ENCODE measurements at places on chromosomes 7 and 10.
A peak's percentile ranks its signal among the peaks of the same experiment; 100 is the strongest.

DNA sequence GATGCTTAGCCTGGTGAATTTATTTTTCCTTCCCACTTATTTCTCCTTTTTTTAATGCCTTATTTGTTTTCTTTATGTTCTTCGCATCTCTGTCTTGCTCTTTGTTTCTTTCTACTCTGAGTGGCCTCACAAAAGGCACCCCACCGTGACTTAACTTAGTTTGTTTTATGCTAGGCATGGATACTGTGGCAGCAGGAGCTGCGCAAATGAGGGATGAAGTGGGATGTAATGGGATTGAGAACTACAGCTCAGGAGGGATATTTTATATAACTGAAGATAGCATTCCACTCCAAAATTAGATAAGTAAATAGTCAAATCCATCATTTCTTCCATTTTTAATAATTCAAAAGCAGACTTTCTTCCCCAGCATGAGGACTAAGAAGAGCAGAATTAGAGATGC, 1.7 kb upstream of the CACNA2D1 start:
- DNase-seq: no peak

DNA sequence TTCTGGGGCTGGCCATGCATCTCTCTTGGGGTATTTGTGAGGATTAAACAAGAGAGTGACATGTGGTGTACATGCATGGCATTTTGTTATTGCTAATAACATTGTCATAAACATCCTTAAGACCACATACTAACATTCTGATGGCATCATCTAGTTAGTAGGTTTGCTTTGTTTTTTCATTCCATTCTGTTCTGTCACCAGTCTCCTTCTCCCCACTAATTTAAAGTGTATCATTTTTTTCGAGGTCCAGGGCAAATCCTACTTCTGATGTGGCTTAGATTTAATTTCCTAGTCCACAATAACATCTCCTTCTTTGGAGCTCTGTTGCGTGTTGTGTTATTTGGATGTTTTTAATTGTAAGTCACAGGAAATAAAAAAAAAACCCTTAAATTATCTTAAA, 248.1 kb downstream of the LRMDA start:
- no peak for DNase-seq

- peak; percentile 56 for DNase-seq
Observed at GRCh38 chr10:48493083-48493871, 111.6 kb downstream of the ARHGAP22 start.

DNA sequence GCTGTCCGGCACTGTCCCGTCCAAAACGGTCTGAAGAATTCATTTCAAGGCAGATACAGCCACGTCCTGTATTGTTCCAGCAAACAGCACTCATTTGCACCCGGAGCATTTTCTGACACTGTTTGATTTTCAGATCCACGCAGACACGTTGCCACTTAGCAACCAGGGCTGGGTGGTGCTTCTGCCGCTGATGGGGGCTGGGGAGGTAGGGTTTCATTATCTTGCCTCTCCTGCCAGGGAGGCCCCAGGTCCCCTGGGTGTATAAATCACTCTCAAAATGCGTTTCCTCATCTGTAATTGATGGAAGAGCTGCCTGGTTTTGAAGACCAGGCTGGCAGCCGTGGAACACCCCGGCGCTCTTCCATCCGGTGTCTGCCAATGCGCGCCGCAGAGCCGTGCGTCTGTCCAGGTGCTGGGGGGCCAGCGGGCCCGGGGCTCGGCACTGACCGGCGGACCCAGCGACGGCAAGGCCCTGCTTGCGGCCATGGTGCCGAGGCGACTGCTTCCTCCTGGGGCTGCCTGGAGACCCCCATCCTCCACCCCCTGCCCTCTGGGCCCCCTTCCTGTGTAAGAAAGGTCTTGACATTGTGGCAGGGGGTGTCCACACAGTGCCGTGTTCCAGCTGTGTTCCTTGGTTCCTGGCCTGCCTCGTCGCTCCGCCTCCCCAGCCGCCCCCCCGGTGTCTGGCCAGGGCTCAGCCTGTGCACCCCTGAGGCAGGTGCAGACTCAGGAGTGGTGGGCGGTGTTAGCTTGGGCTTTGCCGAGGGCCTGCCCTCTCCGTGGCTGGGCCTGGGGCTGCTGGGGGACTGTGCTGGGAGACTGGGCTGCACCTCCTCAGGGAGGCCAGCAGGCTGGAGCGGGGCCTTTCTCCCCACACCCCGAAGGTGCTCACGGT, 16.6 kb downstream of the ADGRA1 start:
- DNase-seq: no peak

DNA sequence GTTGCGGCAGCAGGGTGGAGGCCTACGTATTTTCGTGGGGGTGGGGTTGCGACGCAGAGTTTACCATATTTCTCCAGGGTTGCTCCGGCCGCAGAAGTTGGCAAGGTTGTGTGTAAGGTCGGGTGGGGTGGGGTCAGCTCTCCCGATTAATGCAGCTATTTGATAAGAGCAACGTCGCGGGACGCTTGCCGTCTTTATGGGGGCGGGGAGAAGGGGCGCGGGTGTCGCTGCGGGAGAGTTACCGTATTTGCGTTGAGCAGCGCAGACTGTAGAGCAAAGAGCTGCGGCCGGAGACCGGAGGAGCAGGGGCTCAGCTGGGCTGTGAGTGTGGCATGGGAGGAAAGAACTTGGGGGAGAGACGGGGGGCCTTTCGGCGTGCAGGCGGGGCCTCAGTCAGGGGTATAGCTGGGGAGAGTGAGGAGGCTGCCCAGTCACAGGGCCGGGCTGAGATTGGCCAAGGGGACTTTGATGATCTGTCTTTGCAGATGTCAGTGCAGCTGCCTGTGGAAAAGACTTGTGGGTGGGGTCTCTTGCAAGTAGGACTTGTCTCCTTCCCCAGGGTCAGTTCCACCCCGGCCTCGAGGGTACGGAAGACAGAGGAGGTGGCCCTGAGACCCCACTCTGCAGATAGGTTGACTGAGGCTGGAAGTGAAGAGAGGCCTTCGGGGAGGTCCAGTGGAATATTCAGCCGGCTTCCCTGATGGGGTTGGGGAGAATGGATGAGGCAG, 26.6 kb downstream of the ZNF775 start:
- no peak for DNase-seq

DNA sequence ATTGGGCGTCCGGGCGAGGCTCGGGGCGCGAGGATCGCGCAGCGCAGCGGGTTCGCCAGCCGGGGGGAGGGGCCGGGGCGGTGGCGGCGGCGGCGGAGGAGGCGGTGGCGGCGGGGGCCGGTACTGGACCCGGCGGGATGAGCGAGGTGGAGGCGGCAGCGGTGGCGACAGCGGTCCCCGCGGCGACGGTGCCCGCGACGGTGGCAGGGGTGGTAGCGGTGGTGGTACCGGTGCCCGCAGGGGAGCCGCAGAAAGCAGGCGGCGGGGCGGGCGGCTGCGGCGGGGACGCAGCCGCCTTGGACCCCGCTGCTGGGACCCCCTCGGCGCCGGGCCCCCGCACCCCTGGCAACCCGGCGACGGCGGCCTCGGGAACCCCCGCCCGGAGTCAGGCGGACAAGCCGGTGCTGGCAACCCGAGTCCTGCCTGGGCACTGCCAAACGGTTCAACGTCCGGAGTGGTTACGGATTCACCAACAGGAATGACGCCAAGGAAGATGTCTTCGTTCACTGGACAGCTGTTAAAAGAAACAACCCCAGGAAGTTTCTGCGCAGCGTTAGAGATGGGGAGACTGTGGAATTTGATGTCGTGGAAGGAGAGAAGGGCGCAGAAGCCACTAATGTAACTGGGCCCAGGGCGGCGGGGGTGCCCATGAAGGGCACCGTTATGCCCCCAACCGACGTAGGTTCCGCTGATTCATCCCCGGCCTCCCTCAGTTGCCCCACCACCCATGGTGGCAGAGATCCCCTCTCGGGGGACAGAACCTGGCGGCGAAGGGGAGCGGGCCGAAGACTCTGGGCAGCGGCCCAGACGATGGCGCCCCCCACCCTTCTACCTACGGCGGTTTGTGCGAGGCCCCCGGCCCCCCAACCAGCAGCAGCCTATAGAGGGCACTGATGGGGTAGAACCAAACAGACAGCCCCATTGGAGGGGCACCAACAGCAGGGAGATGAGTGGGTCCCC, 100.3 kb upstream of the CPXM2 start:
- DNase-seq: no peak

DNA sequence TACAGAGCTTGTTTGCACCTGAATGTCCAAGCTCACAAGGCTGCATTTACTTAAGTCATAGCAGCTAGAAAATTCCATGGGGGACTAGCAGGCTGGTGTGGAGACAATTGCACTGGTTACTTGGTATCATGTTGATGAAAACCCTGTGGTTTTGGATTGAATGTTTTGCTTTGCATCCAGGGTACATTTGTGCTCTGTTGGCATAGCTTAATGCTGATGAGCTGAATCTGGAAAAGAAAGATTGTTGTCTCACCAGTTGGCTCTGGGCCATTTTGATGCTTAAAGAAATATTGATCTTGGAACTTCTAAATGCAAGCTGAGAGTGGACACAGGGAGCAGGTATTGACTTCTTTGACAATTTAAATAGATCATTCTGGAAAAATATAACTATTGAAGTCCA, 122.5 kb upstream of the MBL2 start:
- DNase-seq: no peak

DNA sequence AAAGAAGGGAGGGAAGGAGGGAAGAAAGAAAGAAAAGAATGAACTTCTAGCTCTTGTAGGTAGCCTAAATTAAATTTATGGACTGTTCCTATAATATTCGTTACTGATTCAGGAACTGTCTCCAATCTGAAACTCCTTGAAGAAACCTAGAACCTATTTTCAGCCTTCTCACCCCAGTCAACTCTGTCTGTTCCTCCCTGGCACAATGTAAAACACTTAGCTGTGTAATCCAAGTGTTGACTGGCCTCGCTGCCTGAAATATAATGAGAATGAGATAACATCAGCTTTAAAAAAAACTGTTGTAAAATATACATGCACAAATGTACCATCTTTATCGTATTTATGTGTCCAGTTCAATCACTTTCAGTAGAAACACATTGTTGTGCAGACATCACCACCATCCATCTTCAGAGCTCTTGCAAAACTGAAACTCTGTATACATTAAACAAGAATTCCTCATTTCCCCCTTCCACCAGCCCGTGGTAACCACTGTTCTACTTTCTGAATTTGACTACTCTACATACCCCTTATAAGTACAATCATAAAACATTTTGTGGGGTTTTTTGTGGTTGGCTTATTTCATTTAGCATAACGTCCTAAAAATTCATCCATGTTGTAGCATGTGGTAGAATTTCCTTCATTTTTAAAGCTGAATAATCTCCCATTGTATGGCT, 6.3 kb upstream of the C7orf33 start:
- no peak for DNase-seq

DNA sequence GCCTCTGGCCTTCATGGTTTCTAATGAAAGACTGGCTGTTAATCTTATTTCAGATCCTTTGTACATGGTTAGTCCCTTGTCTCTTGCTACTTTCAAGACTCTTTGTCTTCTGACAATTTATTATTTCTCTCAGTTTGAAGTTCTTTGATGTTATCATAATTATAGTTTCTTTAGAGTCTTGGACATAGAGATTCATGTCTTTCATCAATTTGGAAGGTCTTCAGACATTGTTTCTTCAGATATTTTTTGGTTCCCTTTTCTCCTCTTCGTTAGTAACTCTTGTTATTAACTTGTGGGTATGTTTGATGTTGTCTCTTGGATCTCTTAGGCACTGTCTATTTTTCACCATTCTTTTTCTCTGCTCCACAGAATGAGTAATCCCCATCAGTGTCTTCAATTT, 8.7 kb downstream of the ZNF37A start:
- DNase-seq: no peak

DNA sequence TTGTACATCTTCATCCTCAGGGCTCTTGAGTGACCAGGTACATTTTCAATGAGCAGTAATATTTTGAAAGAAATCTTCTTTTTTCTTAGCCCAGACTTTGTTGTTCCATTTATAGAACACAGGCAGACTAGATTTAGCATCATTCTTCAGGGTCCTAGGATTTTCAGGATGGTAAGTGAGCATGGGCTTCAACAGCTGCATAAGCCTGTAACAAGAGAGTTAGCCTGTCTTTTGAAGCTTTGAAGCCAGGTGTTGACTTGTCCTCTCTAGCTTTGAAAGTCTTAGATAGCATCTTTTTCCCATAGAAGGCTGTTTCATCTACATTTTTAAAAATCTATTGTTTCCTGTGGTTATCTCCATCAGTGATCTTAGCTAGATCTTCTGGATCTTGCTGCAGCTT, 4.5 kb upstream of the NDUFA5 start:
- DNase-seq: no peak

GRCh38 chr10:123375097-123375496, 220.9 kb downstream of the BUB3 start:
- no peak for DNase-seq

GRCh38 chr10:43570971-43571370, 3.4 kb downstream of the ZNF239 start:
- no peak for DNase-seq

- no peak for DNase-seq
Observed at GRCh38 chr10:19833170-19833824, 17.1 kb downstream of the PLXDC2 start.

DNA sequence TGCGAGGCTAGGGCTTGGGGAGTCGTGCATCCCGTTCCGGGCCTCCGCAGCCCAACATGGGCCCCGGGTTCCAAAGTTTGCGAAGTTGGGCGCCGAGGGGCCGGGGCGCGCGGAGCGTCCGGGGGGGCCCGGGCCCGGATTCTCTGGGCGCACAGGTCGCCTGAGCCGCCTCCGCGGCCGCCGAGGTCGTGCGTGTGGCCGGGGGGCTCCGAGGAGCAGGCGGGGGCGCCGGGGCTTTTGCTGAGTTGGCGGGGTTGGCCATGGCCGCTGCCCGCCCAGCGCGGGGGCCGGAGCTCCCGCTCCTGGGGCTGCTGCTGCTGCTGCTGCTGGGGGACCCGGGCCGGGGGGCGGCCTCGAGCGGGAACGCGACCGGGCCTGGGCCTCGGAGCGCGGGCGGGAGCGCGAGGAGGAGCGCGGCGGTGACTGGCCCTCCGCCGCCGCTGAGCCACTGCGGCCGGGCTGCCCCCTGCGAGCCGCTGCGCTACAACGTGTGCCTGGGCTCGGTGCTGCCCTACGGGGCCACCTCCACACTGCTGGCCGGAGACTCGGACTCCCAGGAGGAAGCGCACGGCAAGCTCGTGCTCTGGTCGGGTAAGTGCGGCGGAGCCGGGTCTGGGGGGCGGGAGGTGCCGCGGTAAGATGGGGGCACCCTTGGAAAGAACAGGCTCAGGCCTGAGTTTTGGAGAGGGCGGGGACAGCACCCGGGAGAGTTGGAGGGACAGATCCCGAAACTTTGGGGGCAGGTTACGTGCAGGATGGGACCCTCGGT, 643 bp downstream of the SMO start:
- no peak for DNase-seq

- DNase-seq: peak; percentile 56
Observed at GRCh38 chr7:43647673-43648472, 65.0 kb downstream of the STK17A start.

- DNase-seq: no peak
Observed at GRCh38 chr10:79266084-79266483, 81.2 kb upstream of the PPIF start.

Data from DMS 273 treated with DMSO at 0.1 percent for 48 hours (cell line).